ENCODE measurements at places on chromosomes 6 and 20. TPM values are rescaled to one million over a fixed set of nuclear protein-coding genes. Genes with fewer than 3 reads are reported as not detected.

Gene SASH1
- total RNA-seq, result 0.52 TPM

Gene CGA
- total RNA-seq, result not detected

Gene CRIP3
- 4.2 TPM for total RNA-seq

Gene MYB
- total RNA-seq, result 23.8 TPM

Gene WFDC5
- not detected for total RNA-seq

Gene RIPOR2
- total RNA-seq, result 63.9 TPM

Gene LY86
- total RNA-seq, result 2.4 TPM

Gene WFDC10B
- not detected for total RNA-seq

Gene TAAR6
- total RNA-seq, result not detected

Gene MCHR2
- total RNA-seq, result not detected

Gene UBE2J1
- total RNA-seq, result 20.5 TPM

Gene STX16
- total RNA-seq, result 130 TPM

DNA sequence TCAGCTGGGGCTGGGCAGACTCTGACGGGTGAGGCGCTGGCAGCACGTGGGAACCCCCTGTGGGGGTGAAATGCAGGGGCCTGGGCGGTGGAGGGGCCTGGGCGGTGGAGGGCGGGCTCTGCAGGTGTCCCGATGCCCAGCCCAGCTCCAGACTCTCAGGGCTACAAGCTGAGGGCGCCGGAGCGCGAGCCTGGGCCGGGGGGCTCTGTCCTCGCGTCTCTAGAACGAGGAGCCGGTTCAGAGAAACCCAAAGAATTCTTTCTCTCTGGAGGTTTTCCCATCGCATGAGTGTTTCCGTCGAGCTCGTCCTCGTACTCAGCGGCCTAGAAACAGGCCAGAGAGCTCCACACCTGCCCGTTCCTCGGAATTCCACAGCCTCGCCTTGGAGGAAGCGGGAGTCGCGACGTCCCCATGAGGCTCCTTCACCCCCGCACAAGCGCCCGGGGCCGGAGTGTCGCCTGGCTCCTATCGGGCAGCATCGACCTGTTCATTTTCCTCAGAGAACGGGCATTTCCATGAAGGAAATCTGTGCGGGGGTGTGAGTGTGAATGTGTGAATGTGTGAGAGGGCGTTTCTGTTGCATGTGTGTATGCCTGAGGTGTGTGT is 76.9 kb downstream of the SMOC2 start:
- DNase-seq, result no peak

DNA sequence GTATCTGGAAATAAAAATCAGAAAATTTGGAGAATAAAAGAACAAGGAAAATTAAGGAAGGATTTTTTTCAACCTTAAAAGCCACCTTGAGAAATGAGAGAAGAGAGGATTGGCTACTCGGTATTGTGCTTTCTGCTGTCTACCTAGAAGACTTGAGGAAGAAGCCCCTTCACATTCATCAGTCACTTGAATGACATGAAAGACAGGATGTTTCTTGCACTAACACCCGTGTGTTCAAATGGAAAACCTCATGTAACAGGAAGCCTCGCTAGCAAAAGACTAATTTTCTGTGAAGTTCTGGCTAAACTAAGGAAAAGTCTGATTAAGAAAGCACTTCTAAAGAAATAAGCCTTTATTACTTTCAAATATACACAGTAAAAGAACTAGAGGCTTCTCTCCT is 69.9 kb downstream of the OLIG3 start:
- DNase-seq, result no peak

DNA sequence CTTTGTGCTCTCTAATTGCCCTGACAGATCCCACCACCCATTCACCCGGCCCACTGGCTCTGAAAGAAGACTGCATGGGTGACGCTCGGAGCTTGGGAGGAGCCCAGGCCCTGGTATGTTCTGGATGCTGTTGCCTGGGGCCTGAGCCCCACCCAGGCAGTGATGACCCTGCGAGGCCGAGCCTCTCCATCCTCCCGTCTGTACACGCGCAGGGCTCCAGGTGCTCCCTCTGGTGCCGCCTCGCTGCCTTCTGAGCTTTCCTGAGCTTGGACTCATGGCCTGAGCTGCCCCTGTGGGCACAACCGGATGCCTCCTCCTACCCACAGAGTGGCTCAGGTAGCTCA is 61.2 kb downstream of the STK35 start:
- no peak for DNase-seq

- peak; percentile 75 for DNase-seq
Observed at GRCh38 chr6:30781743-30782424, 37.5 kb upstream of the IER3 start.

DNA sequence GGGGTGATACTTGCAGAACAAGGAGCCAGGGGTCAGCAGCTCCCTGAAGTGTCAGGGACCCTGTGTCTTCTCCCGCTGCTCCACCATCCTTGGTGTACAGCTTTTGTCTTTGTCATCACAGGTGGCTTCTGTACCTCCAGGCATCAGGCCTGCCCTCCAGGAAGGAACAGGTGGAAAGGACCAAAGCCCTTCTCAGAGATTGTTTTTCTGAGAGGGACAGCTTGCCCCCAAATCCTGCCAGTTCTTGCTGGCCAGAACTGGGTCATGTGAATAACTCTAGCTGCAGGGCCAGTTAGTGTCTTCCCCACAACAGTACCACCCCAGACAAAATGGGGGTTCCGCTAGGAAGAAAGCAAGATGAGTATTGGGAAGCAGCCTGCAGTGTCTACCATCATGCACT is 31.4 kb downstream of the SNPH start:
- DNase-seq, result no peak

DNA sequence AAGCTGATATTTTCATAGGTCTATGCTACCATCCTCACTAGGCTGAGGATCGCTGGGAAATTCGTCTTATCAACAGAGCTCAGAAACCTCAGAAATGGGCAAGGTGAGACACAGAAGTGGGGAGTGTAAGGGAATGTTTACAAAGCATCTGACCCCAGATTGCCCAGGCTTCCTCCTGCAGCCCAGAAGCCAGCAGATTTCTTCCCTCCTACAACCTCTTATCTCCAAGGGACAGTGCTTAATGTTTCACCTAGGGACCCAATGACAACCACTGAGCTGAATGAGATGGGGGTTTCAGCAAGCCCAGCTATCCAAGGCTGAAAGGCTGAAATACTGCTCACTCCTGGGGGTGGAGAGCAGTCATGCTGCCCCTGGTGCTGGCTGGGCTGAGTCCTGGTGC is 52.4 kb upstream of the TBC1D7 start:
- DNase-seq, result no peak

GRCh38 chr6:18412068-18412467 is 24.9 kb downstream of the RNF144B start:
- no peak for DNase-seq

- DNase-seq, result no peak
Observed at GRCh38 chr20:40705413-40705812, 16.4 kb upstream of the MAFB start.

GRCh38 chr20:51391926-51392325 is 150.6 kb downstream of the NFATC2 start:
- DNase-seq, result no peak

DNA sequence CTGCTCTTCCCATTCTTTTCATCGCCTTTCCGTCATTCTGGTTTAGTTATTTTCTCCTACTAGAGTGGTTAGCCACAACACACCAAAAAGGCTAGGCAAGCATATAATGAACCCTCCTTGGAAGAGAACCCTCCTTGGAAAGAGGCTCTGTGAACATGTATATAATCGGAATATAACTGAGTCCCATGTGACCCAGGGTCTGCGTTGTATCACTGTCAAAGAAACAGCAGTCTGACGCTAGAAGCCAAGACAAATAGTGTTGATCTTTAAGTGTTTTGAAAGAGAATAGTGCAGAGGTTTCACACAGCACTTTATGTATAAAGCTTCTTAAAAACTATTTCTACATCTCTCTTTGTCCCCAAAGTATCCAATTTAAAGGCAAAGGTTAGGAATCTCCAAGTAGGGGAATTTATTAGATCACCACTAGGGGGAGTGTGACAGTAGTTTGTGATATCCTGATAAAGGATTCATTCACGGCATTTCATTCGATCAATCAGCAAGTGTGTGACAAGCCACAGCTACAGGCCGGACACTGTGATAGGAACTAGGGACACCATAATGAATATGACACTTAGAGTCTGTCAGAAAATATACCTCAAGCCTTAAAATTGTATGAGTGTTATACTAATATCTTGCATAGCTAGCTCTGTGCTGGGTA is 395.3 kb downstream of the CD109 start:
- DNase-seq, result no peak

- no peak for DNase-seq
Observed at GRCh38 chr20:4901031-4901818, 100.1 kb downstream of the SLC23A2 start.

- no peak for DNase-seq
Observed at GRCh38 chr20:62820208-62820961, 3.5 kb downstream of the COL9A3 start.

GRCh38 chr6:88539295-88539764 is 373.2 kb upstream of the CNR1 start:
- DNase-seq, result no peak

GRCh38 chr6:124795643-124796463 is 166.4 kb upstream of the RNF217 start:
- no peak for DNase-seq

GRCh38 chr6:90646940-90647339 is 60.1 kb upstream of the MAP3K7 start:
- DNase-seq, result no peak

DNA sequence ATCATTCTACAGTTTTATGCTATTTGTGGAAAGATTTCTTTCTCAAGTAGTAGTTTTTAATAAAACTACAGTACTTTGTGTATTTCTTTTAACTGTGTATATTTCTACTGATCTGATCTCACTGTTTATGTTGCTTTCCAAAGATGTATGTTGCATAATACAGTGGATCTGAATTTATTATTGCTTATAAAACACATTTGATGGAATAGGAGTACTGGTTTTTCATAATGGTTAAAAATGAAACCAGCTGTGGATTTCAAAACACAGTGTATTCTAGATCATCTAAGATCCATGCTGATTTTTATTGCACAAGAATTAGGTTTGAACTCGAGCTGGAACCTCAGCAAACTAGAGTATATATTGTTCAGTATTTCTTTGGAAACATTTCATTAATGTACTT is 8.0 kb downstream of the NKX2-4 start:
- DNase-seq, result no peak

DNA sequence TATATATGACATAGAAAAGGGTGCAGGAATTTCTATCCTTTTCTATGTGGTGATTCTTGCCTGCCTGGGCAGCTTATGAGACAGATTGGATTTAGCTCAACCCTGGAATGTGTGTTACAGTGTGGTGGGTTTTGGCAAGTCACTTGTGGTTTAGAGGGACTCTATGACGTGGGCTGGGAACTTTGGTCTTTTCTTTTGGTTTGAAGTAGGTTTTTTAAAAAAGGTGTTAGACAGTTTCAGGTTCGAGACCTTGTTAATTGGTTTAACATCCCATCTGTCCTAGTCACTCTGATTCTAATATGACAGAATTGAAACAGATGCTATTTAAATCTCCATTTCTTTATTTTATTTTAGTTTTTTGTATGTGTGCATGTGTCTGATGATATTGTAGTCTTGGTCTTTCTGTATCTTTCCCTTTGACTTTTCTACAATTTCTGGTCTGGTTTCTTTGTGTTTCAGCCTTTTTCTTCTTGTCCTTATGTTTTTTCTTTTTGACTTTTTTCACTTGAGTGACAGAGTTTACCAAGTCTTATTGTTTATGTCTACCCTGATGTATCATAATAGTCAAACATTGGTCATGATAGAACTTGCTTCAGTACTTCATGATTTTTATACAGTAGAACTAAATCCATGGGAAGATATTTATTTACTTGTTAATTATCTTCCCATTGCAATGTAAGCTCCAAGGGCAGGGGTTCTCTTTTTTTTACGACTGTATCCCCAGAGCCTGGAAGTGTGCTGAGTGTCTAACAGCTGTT is 174.3 kb downstream of the CDKAL1 start:
- peak; percentile 33 for DNase-seq

GRCh38 chr6:140138311-140139010 is 764.0 kb upstream of the CITED2 start:
- DNase-seq, result no peak

DNA sequence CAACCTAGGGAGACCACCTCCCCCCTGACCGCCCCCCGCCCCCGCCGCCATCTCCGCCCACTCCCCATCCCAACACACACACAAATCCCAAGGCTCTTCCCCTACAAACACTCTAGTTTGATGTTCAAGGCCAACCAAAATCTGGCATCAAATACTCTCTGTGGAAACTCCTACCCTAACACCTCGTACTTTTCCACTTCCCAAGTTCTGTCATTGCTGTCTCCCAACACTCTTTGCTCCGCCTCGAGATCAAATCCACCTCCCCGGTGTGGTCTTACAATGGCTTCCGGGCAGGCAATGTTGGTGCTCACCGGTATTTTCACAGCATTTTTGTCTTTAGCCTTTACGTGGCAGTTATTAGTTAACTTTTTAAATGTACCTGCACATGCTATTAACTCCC is 4.8 kb upstream of the QKI start:
- DNase-seq, result no peak

- DNase-seq, result no peak
Observed at GRCh38 chr6:157229713-157230112, 93.6 kb downstream of the TMEM242 start.

- no peak for DNase-seq
Observed at GRCh38 chr20:2143594-2143993, 42.0 kb downstream of the STK35 start.

- no peak for DNase-seq
Observed at GRCh38 chr6:10481101-10481500, 40.0 kb upstream of the GCNT2 start.

DNA sequence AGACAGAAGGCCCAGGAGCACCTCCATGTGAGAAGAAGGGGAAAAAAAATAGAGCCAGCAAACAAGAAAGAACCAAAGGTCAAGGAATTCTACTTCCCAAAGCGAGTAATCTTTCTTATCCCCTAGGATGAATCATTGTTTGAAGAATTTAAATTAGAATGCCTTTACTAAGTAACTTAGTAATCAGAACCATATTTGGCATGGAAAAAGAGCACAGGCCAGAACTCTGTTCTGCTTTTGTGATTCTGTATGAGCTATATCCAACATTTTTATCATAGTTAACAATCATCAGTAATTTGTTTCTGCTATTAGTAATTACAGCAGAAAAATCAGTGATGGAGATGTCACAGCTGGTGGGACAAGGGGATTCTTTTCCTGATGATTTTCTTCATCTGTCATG is 228.8 kb upstream of the FAM83B start:
- DNase-seq, result no peak

GRCh38 chr20:5859608-5860007 is 90.7 kb downstream of the TRMT6 start:
- DNase-seq, result no peak

- no peak for DNase-seq
Observed at GRCh38 chr20:63688228-63689045, 8.0 kb upstream of the TNFRSF6B start.

- no peak for DNase-seq
Observed at GRCh38 chr6:107353773-107354382, 105.5 kb downstream of the PDSS2 start.

DNA sequence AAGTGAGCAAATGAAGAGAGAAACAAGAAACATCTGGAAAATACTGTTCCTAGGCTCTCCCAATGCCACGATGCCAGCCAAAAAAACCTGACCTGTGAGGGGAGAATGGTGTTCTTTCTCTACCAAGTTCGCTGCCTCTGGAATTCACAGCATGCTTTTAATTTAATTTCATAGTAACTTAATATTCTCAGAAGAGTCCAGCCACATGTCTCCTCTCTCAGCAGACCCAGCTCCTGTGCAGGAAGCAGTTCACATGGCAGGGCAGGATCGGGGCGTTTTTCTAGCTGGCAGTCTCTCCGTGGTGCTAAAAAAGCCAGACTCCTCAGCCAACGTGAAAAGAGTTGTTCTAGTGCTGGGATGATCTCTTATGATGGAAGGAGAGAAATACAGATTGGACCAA is 57.5 kb downstream of the BFSP1 start:
- no peak for DNase-seq
